ENCODE measurements at places on chromosomes 3 and 15.

DNA sequence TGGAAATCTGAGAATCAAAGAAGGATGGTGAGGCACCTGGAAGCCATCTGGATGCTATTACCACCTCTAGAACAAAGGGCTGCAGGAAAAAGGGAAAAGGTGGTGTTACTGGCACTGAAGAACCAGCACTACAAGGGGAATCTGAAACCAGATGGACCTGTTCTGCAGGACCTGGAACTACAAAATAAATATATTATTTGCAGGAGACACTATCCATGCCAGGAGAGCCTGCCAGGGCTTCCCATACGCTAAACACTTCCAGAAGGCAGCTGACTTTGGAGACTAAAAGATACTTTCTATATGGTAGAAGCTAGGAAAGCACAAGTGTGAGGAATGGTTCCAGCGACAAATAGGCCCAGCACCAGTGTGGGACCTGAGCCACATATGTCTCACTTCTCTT is 83.4 kb upstream of the POU1F1 start:
- no peak for DNase-seq

- DNase-seq: no peak
Measured at GRCh38 chr3:62436785-62437184, 63.4 kb upstream of the FEZF2 start.

GRCh38 chr3:179068779-179069530 is 2.7 kb downstream of the ZMAT3 start:
- peak; percentile 18 for DNase-seq

- no peak for DNase-seq
Measured at GRCh38 chr3:71548705-71549384, 34.7 kb downstream of the FOXP1 start.

GRCh38 chr3:171164067-171164465 is 137.5 kb upstream of the SLC2A2 start:
- no peak for DNase-seq

DNA sequence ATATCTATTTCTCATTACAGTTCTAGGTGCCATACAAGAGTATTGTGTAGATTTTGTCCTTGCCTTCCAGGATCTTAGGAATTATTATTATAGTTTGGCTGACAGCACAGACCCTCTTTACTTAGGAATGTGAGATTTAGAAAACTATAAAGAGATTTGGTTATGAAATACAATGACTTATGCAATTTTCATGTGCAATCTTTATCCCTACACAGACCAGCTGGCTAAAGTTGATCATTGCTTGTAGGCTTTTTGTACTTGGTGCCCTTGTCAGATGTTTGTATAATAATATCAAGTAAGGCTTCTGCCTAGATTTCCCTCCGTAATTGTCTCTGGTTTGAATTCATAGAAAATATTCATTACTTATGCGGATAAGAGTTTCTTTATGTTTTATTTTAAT is 174.5 kb upstream of the GAP43 start:
- DNase-seq: no peak

GRCh38 chr3:183202004-183202722 is 39.6 kb upstream of the LAMP3 start:
- DNase-seq: no peak

DNA sequence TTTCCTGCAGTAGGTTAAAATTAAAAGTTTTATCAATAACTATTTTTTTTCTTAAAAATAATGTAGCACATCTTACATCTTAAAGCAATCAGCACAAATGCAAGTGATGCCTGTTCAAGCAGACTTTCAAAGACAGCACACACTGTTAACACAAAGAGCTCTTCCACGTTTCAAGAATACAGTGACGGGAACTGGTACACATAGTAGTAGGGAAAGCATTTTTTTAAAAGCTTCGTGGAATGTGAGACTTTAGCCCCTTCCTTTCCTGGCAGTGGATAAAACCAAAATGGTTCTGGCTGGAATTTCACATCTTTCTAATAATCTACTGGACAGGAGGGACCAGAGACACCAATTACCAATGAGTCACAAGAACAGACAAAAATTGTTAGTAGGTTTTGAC is 33.5 kb upstream of the SLC2A2 start:
- no peak for DNase-seq

- no peak for DNase-seq
Measured at GRCh38 chr3:15542614-15543013, 21.1 kb upstream of the COLQ start.

DNA sequence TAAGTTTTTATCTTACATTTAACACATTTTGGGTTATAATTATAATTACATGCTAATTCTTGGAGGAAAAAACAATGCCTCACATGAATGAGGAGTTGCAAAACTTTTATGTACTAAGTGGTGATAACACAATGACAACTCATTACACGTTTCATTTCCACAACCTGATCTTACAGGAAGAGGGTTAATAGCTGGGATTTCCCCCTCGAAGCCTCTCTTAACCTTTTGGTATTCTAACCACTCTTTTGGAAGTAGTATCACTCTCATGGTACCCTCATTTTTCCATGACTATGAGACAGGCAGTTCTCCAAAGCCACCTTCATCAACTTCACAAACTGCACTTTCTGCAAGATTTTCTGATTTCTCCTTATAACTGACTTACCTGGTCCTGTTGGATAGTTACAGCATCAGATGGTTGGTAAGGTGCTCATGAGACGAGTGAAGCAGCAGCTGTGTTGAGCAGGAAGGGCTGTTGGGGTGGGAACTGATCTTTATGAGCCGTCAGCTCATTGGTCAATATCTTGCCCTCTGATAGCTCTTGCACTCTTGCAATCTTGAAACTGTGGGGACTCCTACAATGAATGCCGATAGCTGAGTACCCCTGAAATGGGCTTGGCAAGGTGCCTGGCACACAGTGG is 41.6 kb downstream of the ACAN start:
- DNase-seq: no peak

- DNase-seq: no peak
Measured at GRCh38 chr3:52345521-52346109, 29.5 kb downstream of the DNAH1 start.

- DNase-seq: no peak
Measured at GRCh38 chr15:64249883-64250575, 87.2 kb upstream of the PPIB start.

DNA sequence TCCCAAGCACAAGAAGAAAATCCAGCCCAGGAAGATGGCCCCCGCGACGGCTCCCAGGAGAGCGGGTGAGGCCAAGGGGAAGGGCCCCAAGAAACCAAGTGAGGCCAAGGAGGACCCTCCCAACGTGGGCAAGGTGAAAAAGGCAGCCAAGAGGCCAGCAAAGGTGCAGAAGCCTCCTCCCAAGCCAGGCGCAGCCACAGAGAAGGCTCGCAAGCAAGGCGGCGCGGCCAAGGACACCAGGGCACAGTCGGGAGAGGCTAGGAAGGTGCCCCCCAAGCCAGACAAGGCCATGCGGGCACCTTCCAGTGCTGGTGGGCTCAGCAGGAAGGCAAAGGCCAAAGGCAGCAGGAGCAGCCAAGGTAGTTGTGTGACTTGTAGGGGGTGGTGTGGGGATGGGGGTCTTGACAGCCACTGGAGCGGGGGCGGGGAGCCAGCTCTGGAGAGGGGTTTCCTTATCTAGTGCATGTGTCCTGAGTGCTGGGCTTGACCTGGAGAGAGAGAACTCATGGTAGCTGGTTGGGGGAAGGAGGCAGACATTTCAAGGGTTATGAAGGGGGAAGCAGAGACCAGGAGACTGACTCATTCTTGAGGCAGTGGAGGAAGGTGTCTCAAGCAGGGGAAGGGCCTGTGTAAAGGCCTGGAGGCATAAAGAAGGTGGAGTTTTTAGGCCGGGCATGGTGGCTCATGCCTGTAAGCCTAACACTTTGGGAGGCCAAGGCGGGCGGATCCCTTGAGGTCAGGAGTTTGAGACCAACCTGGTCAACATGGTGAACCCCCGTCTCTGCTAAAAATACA is 6.2 kb downstream of the H1-8 start:
- DNase-seq: no peak

- no peak for DNase-seq
Measured at GRCh38 chr15:93829115-93829870, 402.1 kb upstream of the MCTP2 start.

GRCh38 chr15:31598620-31599019 is 272.0 kb downstream of the KLF13 start:
- no peak for DNase-seq

DNA sequence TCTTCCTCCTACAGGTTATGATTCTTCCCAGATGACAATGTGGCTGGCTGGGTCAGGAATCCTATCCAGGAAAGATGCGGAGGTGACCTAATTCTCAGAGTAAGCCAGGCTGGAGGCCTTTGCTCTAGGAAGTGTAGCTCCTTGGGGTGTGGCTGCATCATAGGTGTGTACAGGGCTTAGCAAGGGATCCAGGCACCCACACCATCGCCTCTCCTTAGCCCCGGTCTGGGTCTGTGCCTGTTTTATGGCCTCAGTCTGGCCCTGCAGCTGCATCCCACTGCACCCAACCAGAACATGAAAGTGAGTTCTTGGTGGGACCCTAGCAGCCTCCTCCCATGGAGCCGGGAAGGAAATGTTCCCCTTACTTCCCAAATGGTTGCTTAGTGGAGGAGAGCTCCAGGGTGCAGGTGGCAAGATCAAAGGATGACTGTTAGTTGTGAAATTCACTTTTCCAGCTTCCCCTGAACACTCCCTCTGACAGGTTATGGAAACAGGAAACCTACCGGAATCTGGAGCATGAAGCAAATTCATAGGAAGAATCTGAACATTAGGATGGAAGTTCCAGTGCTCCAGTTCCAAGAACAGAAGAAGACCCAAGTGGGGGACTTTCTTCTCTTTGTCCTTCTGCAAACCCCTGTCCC is 2.7 kb upstream of the AMOTL2 start:
- no peak for DNase-seq

DNA sequence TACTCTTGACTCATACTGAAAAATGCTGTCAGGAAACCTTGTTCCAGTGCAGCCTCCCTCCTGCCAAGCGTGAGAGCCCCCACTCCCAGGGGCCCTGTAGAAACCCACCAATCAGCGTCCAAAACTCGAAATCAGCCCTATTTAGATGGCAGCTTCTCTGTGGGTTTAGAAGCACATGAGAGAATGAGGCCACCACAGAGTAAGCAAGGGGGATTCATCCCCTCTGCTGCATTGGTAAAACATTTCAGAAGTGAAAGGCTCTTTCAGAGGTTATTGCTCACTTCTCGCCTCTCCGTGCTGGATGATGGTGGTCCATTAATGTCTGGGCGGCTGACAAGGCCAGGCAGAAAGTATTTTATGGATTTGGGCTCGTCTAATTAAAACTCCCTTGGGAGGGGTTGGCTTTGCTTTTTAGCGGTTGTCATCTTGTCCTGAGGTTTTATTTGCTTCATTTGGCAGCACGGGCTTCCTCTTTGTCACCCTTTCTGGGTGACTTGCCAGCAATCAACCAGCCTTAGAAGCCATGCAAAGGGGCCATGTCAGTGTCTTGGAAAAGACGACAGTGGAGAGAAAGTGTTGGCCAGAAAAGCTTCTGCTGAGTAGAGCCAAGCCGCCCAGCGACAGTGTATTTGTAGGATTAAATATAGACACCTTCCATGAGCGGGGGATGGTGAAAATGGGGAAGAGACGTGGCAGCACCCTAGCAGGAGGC is 145.5 kb downstream of the ATP10A start:
- DNase-seq: no peak

GRCh38 chr3:186286114-186286513 is 75.9 kb downstream of the DGKG start:
- DNase-seq: no peak

- no peak for DNase-seq
Measured at GRCh38 chr15:42358141-42358540, 1.2 kb upstream of the CAPN3 start.

DNA sequence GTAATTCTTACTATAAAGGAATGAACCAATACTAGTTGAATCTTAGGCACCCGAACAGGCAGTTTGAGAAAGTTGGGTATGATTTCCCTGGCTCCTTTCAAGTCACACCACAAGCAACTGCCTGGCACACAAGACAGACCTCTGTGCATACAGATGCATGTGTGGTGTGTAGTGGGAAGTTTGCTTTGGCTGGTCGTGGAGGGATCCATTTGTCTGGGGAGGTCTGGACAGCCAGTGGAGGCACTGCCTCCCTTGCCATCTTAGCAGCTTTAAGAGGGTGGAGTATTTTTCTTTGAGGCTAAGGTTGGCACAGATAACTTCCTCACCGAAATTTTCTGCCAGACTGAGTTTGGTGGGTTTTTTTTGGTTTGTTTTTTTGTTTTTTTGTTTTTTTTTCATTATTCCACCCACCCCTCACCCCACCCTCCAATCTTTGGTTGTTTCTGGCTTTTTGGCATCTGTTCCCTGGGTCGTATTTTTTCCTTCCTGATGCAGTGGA is 97.1 kb downstream of the TMEM212 start:
- DNase-seq: no peak

- no peak for DNase-seq
Measured at GRCh38 chr3:134796281-134797056, 1.4 kb downstream of the EPHB1 start.

GRCh38 chr15:66850078-66850991 is 148.3 kb downstream of the SMAD6 start:
- no peak for DNase-seq

- DNase-seq: no peak
Measured at GRCh38 chr3:149277331-149277813, 55.7 kb upstream of the CP start.

- no peak for DNase-seq
Measured at GRCh38 chr3:138949445-138950005, 2.5 kb downstream of the FOXL2NB start.

GRCh38 chr15:82036461-82036860 is 9.4 kb downstream of the MEX3B start:
- no peak for DNase-seq

DNA sequence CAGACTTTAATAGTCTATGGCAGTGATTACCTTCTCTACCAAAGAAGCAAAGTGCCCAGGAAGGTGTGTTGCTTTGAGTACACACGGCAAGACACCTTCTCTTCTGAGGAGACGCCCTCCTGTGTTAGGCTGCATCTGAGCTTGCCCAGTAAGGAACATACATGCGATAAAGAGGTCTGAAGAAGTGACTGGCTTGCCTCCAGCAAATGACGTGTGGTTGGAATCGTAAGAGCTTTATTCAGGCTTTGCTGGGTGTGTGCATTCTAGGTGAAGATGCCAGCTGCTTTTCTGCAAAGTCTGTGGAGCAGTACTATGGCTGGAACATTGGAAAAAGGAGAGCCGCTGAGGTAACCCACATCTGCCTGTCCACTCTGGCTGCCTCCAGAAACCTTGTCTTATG is 22.4 kb downstream of the MAP6D1 start:
- DNase-seq: no peak

GRCh38 chr15:58330741-58331559 is 100.8 kb upstream of the LIPC start:
- no peak for DNase-seq

- DNase-seq: no peak
Measured at GRCh38 chr3:56238299-56238698, 230.0 kb downstream of the ERC2 start.

GRCh38 chr3:126983653-126984390 is 907 bp downstream of the PLXNA1 start:
- peak; percentile 28 for DNase-seq
